ENCODE measurements at places on chromosomes 4 and X.

DNA sequence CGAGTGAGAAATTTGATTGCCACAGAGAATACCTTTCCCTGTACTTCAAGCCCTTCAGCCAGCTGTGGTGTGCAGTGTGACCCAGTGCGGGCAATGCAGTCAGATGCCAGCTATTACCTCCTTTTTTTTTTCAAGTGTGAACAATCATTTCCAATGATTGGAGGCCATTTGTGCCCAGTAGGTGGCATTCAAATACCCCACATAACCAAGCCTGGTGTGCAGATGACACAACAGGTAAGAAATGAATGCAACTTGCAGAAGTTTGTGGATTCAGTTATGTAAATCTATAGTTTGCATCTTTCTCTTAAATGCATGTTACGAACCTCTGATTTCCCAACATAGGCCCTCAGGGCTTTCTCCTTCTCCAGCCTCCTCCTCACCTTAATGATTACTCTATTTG, 98.0 kb downstream of the CLCN4 start:
- DNase-seq, result peak; percentile 6
- no peaks in the 10 kb centered on the region for H3K36me3 ChIP-seq
- peaks cover 7% of the 10 kb centered on the region for H3K27me3 ChIP-seq
- H3K27ac ChIP-seq, result no peak overlapping the region

DNA sequence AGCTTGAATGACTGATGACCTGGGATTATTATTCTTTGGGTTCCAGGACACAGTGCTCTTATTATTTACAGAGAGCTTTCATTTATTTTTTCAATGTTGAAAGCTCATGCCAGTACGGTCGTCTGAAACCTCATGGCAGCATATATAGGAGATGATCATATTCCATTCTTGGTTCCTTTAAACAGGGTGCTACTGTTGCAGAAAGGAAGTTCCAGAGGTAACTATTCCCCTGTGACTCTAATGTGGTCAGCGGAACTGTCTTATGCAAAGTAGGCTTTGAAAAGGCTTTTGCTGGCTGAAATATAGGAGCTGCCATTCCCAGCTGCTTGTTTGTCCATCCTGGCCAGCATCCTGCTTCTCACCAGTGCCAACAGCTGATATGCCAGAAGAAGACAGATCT, 208.3 kb upstream of the LEF1 start:
- no peaks in the 10 kb centered on the region for H3K36me3 ChIP-seq
- DNase-seq, result no peak
- H3K27me3 ChIP-seq, result peaks cover 53% of the 10 kb centered on the region
- no peaks in the 10 kb centered on the region for H3K4me1 ChIP-seq
- no peak overlapping the region for H3K4me3 ChIP-seq

DNA sequence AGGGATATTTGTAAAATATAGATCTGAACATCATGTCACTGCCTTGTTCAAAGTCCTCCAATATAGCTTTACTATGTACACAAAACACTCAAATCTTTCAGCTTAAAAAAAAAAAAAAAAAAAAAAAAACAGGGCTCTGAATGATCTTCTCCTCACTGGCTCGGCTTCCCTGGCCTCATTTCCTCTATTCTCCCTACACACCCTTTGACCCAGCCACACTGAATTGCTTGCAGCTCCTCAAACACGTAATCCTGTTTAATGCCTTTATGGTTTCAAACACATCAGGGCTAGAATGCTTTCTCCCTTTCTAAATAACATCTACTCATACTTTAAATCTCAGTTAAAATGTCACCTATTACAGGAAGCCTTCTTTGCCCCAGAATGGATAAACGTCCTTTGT, 60.8 kb downstream of the MTMR8 start:
- H3K27me3 ChIP-seq, result no peaks in the 10 kb centered on the region
- H3K4me1 ChIP-seq, result no peaks in the 10 kb centered on the region
- H3K4me3 ChIP-seq, result no peak overlapping the region
- no peak overlapping the region for H3K27ac ChIP-seq
- DNase-seq, result no peak

- no peaks in the 10 kb centered on the region for H3K4me1 ChIP-seq
- no peak overlapping the region for H3K27ac ChIP-seq
- H3K4me3 ChIP-seq, result no peak overlapping the region
- no peak for DNase-seq
- H3K27me3 ChIP-seq, result peaks cover 4% of the 10 kb centered on the region
These were observed 291.7 kb downstream of the USP46 start for GRCh38 chr4:52367282-52367830.

DNA sequence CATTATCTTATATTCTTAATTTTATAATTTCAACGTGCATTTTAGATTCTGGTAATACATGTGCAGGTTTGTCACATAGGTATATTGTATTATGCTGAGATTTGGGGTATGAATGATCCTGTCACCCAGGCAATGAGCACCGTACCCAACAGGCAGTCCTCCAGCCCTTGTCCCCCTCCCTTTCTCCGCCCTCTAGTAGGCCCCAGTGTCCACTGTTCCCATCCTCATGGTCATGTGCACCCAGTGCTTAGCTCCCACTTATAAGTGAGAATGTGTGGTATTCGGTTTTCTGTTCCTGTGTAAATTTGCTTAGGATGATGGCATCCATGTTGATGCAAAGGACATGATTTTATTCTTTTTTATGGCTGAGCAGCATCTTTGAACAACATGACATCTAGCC, 70.6 kb downstream of the RNF150 start:
- DNase-seq, result no peak
- no peaks in the 10 kb centered on the region for H3K27me3 ChIP-seq
- no peaks in the 10 kb centered on the region for H3K36me3 ChIP-seq
- H3K4me3 ChIP-seq, result no peak overlapping the region
- no peak overlapping the region for H3K27ac ChIP-seq

GRCh38 chrX:74550295-74550802, 64.1 kb downstream of the RLIM start:
- DNase-seq, result peak; percentile 71
- no peak overlapping the region for H3K27ac ChIP-seq
- H3K4me1 ChIP-seq, result no peaks in the 10 kb centered on the region
- H3K4me3 ChIP-seq, result peak overlapping the region; percentile 65
- no peaks in the 10 kb centered on the region for H3K36me3 ChIP-seq

Data from mesenchymal stem cell (in vitro differentiated cells and primary cell).